T follicular helper cell (primary cell): ENCODE measurements at places on chromosomes 5 and 9.

DNA sequence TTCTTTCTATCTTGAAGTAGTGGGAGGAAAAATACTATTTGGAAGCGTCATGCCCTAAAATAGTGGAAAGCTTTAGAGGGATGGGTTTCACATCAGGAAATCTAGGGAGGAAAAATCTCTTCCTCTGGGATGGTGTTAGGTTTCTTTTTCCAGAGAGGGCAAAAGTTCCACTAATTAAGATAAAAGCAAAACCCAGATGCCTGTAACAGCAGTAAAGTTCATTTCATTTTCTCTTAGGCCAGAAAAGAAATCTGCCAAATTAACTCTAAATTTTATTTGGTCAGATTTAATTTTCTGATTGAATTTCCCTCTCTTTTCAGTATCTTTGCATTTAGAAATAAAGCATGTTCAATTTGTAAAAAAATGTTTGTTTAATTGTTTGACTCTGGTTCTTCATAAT, 88.8 kb downstream of the LURAP1L start:
- no peak for DNase-seq

DNA sequence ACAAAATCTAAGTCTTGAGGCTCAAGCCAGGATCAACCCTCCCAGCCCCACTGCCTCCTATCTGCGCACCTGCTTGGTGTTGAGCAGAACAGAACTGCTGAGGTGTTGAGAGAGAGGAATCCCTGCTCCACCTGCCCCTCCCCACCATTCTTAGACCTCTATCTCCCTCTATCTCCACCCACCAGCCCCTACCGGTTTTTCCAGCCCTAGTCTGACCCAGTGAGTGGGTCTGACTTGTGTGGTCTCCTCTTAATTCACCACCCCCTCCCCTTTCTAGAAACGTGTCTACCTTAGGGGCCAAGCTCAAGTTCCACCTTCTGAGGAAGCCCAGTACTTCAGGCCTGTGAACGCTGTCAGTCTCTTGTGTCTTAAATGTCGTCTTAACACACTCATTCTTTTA, 93.7 kb downstream of the ARHGAP26 start:
- no peak for DNase-seq

GRCh38 chr9:91234523-91234922, 127.2 kb downstream of the AUH start:
- DNase-seq = no peak

DNA sequence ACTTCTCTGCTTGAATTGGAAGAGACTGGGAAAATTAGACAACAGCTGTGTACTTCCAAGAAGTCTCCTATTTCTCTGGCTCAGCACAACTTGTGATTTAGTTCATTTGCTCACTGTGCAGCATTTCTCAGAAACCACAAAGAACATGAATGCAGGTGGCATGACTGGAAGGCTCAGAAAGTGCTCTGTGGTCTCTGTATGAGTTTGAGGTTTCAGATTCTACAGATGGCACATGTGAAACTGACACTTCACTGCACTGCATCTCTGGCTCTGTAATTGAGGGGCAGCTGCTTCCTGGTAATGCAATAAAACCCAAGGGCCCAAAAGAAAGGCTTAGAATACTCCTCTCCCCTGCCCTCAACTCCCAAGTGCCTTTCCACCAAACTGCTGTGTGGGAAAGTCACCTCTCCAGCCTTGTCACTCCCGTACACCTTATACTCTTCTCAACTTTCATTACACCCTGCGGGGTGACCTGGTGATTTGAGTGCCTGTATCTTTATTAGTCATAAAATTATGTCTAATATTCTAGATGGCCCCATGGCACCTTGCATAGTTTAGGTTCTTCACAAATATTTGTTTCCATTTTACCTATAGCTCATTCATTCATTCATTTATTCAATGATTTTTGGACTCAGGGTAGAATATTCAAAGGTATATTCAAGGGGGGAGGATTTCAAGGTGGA, 82.5 kb downstream of the ESM1 start:
- DNase-seq = no peak

- DNase-seq = no peak
These were observed 86.8 kb downstream of the SLC24A2 start for GRCh38 chr9:19701991-19702390.

GRCh38 chr5:30347858-30348257, 845.6 kb upstream of the CDH6 start:
- DNase-seq = no peak

GRCh38 chr5:98102936-98103335, 670.5 kb upstream of the RGMB start:
- DNase-seq = no peak

DNA sequence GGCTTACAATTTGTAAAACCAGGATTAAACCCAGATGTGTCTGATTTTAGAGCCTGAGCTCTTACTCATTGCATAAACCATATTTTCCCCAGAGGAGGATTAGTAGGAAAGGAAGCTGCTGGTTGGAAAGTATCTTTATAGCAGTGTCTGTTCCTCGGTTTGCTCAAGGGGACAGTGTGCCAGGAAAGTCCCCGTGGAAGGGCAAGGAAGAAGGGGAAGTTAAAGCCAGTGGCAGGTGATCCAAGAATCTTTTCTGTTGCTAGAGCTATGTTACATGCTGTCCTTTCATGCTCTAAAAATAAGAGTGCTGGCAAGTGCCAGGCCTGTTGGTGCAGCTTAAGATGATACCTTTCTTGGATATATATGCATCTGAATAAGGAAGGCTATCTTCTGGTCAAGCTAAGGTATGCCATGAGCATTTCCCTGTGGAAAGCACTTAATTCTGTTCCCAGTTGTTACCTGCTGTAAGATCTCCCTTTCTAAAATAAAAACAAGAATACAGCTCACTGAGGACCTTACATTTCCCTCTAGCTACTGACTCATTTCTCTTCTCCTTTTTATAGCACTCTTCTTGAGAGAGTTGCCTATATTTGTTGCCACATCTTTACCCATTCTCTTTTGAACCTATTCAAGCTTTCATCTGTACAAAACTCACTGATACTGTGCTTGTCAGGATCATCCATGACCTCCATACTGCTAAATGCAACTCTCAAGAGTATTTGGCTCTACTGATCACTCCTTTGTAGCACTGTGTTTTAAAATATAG, 8.0 kb downstream of the PDCD1LG2 start:
- no peak for DNase-seq

GRCh38 chr5:87081016-87081415, 186.7 kb upstream of the RASA1 start:
- DNase-seq = no peak

GRCh38 chr5:149847611-149848010, 97.0 kb downstream of the PDE6A start:
- DNase-seq = no peak

DNA sequence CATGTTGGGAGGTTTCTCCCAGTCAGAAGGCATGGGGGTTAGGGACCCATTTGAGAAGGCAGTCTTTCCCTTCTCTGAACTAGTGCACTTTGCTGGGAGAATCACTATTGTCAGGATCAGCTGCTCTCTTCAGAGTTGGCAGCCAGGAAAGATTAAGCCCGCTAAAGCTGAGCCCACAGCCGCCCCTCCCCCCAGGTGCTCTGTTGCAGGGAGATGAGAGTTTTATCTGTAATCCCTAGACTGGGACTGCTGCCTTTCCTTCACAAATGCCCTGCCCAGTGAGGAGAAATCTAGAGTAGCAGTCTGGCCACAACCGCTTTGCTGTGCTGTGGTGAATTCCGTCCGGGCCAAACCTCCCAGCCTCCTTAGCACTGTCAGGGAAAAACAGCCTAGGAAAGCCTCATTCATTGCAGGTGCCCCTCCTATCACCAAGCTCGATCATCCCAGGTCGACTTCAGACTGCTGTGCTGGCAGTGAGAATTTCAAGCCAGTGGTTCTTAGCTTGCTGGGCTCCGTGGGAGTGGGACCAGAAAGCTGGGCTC, 69.8 kb downstream of the CNTLN start:
- DNase-seq = no peak

DNA sequence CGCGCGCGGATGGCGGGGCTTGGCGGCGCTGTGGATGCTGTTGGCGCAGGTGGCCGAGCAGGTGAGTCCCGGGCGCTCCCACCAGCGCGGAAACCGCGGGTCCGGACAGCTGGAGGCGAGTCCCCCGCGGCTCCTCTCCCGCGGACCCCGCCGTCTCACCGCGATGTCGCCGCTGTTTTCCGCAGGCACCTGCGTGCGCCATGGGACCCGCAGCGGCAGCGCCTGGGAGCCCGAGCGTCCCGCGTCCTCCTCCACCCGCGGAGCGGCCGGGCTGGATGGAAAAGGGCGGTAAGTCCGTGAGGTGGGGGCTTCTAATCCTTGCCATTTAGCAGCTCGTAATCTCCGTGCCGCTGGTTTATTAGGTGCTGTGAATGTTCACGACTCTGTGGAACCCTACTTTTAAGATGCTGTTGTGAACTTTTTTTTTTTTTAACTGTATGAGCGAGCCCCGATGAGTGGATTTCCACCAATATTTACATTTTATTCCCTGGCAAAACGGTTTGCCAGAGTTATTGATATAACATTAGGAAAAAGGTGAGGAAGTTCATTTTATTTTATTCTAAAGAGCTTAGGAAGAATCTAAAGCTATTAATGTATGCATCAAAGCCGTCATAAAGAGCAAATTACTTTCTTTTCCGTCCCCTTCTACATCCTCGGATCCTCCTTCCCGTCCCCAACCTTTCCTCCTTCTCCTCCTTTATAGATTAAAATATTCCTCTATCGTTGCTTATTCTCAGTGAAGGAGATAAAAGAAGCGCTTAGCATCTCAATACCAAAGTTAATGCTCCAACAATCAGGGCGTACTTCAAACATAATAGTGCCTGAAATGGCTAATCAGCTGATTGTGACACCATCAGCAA, 579 bp downstream of the ADAMTS16 start:
- DNase-seq = no peak

GRCh38 chr5:32272746-32273145, 40.0 kb downstream of the MTMR12 start:
- DNase-seq = no peak

- no peak for DNase-seq
These were observed 18.5 kb downstream of the NIM1K start for GRCh38 chr5:43210570-43210969.

DNA sequence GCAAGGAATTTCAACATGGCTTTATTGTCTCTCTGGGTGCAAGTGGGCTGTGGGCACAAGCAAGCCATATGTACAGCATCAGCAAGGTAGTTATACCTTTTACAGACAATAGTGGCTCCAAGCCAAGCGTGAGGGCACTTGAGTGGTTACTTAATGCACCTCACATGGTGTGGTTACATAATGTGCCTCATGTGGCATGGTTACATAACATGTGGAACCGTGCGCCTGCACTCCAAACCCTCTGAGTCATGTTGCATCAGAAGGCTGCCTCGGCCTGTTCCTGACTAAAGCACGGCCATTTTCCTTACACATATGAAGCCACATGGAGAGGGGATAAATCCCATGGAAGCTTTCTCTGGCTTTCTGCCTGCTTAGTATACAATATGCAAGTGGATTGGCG, 150.9 kb downstream of the OSTF1 start:
- DNase-seq = no peak

GRCh38 chr5:26482810-26483375, 555.5 kb downstream of the CDH9 start:
- DNase-seq = no peak

GRCh38 chr9:1454211-1454610, 404.1 kb downstream of the DMRT2 start:
- no peak for DNase-seq

DNA sequence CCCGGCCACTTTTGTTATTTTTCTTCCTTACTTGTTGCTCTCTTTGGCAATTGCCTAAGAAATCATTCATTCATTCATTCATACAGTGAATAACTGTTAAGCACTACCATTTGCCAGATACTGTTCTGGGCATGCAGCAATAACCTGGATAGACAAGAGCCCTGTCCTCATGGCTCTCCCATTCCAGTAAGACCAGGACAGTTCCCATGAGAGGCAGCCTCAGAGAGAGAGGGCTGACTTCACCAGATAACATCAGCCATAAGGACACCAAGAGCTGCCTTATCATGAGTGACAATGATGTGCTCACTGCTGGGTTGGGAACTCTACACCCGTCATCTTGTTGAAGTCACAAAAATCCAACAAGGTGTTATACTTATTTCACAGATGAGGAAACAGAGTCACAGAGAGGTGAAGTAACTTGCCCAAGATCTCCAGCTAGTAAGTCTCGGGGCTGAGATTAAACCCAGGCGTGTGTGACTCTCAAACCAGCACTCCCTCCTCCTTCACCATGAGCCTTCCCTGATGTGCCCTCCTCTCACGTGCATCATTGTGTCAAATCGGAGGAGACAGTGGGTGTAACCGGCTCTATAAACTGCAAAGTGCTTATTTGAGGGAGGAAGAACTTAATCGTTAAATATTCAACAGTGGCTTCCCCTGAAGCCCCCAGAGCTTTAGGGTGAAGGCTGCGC, 61.1 kb upstream of the TBC1D2 start:
- DNase-seq = no peak

DNA sequence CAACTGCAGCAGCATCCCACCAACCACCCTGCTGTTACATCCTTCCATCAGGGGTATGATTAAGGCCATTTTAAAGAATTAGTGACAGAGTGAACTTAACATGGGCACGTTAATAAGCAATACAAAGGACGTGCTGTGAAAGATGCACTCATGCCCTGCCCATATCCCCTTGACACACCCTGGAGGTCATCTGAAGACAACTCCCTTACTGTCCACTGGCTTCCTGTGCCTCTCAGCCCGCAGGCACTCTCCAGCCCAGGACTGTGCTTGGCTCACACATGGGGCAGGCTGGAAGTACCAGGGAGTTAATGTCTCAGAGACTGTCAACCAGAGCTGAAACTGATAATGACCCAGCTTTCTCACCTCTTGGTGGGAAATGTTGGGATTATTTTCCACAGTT, 81.8 kb downstream of the TRIM36 start:
- no peak for DNase-seq

DNA sequence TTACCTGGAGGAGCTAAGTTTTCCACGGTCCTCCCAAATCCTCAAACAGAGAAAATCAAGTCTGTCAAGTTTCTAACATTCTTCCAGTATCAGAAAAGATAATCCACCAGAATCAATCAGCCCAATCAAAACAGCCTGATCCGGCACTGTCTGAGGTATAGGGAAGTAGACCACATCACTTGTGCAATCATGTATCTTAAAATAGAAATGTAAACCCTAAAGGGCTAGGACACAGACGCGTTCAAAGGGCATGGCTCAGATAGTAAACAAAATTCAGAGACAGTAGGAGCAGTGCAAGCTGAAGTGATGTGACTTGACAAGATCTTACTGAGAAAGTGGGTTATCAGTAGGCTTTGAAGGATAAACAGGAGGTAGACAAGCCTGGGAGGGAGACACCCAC, 252.4 kb upstream of the DAPK1 start:
- DNase-seq = no peak

GRCh38 chr9:22548625-22549024, 102.0 kb downstream of the DMRTA1 start:
- DNase-seq = no peak

DNA sequence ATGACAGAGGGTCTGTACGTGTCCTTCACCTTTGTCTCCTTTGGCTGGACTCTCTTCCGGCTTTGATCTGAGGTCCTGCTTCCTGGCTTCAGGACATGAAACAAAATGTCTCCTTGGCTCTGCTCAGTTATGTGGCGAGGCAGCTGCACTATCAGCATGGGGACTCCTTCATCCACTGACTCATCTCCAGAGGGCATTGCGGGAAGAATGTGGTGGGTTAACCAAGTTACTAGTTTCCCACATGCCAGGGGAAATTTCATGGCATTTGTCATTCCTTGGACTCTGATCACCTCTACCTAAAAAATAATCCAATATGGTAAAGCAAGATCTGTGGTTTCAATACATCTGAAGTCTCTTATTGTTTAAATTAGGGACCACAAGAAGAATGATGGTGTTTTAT, 259.7 kb downstream of the MED10 start:
- DNase-seq = no peak

GRCh38 chr5:88839238-88839637, 43.7 kb downstream of the MEF2C start:
- no peak for DNase-seq

GRCh38 chr5:10354048-10354872, 765 bp downstream of the MARCHF6 start:
- DNase-seq = peak; percentile 14
